Stimulated activated CD4-positive, alpha-beta T cell treated with anti-CD3 and anti-CD28 coated beads, Interleukin-12 subunit alpha, Interleukin-12 subunit beta, amount 100 ng/mL, for 48 hours (primary cell): ENCODE measurements at places on chromosomes 4 and X.

DNA sequence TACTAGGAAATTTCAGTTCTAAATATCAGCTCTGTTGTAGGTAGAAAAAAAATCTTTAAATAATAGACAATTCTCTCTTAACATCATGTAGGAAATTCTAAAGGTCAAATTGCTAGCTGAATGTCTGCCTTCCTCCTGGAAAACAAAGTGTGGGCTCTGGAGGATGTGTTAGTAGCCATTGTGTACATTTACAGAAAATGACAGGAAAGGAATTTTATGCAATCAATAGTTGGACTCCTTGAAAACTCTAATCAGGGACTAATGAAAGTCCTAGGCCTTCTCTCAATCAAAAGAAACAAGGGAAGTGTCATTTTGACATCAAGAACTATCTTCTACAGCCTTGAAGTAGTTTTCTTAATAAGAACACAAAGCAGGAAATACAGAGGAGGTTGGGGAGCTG is 174.6 kb downstream of the ANKRD50 start:
- DNase-seq, result no peak

GRCh38 chr4:149713031-149713430 is 102.6 kb downstream of the IQCM start:
- DNase-seq, result no peak

GRCh38 chr4:139144161-139144859 is 32.7 kb downstream of the ELF2 start:
- DNase-seq, result no peak

DNA sequence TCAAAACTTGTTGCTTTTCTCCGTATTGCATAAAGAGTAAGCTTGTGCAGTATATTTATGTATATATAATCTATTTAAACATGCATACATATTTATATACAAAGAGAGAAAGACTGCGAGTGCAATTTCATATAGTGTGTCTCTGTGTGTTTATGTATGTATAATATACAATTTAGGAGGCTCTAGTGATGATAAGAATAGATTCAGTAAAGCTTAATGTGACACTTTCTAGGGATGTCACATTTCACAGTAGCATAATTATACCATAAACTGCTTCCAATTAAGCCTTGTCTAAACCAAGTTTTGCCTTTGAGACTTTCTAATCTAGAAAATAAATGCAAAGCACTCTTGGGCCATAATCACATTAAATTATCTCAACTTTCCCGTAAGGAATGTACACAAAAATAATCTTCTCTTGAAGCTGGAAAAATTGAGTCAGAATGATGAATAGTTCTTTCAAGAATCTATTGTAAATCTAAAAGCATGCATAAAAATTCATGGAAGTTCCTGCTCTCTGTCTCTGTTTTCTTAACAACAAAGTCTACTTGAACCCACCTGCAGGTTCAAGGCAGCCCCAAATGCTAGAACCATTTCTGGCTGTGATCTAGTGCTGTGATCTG is 114.1 kb upstream of the NPY2R start:
- no peak for DNase-seq

DNA sequence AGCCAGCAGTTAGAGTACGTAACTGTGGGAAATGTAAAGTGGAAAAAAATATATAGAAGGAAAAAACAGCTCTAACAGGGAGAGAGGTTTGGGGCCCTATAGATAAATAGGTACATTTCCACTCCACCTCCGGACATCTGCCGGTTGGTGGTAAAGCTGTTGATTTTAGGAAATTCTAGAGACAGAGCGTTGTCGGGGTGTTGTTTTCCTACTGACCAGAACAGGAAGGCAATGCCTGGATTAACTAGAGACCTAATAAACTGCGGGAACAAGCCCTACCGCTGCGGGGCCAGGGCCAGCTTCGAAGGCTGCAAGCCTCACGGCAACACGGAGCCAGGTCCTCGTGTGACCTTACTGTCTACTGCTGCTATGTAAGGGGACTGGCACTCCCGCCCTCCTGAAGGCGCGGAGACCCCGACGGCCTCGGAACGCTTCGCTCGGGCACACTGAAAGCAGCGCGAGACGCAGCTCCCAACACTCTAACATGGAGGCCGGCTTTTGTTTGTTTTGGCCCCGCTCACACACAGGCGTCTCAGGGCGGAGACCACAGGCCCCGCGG is 702 bp upstream of the CDKN2AIP start:
- peak; percentile 8 for DNase-seq
